ENCODE measurements at places on chromosomes 4 and X. TPM values are rescaled to one million over a fixed set of nuclear protein-coding genes. Genes with fewer than 3 reads are reported as not detected.
A peak's percentile ranks its signal among the peaks of the same experiment; 100 is the strongest.

The HSFX2 gene
- total RNA-seq: 0.40 TPM

The NAT8L gene
- total RNA-seq: under 0.01 TPM

The CNKSR2 gene
- not detected for total RNA-seq

The MAGEE1 gene
- 0.44 TPM for total RNA-seq

The FAM200B gene
- 19.2 TPM for total RNA-seq

The FSTL5 gene
- not detected for total RNA-seq

The SMIM10L2A gene
- 0.65 TPM for total RNA-seq

The RTL3 gene
- not detected for total RNA-seq

GRCh38 chrX:479273-479981 lies 92.7 kb upstream of the PPP2R3B start:
- no peak for DNase-seq

DNA sequence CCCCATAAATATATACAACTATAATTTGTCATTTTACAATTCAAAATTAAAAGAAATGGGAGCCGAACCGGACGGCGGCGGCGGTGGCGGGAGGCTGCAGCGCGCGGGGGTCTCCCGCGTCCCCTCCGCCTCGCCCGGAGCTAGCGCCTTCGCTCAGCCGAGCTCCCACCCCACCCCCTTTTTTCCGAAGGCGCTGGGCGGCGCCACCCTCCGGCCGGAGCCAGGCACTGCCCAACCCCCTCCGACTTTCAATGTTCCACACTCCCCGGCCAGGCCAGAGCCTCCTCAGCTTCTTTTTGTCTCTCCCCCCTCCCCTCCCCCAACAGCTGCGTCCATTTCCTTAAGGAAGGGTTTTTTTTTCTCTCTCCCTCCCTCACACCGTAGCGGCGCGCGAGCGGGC lies 214.1 kb upstream of the GEMIN8 start:
- DNase-seq: no peak

- DNase-seq: peak; percentile 60
Observed at GRCh38 chrX:40013266-40014195, 84.2 kb downstream of the BCOR start.

GRCh38 chrX:108573136-108573535 lies 133.5 kb downstream of the COL4A5 start:
- DNase-seq: no peak

- DNase-seq: peak; percentile 14
Observed at GRCh38 chr4:8586671-8587468, 5.7 kb upstream of the CPZ start.

DNA sequence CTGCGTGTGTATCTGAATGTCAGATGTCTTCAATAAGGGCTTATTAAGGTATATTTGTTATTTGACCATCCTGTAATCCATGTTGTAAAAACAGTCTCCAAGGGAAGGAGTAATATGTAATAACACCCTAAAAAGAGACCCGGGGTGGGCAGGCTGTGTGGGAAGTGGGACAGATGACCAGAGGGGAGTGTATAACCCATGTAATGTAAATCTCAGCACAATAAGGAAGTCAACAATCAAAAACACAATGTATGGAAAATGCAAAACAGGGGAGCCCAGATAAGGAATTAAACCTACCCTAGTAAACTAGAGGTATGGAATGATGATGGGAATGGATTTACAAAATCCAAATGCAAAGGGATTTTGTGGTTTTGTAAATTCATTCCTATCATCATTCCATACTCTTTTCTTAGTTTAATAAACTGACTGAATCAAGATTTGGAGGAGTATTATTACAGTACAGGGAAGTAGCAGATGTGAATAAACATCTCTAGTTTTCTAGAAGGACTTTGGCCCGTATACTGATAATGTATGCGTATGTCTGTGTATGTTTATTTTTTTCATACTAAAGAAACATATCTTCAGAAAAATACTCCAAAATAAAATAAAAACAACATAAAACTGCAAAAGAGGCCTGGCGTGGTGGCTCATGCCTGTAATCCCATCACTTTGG lies 15.7 kb upstream of the ENPEP start:
- DNase-seq: no peak

GRCh38 chrX:113260474-113260873 lies 419.8 kb upstream of the AMOT start:
- peak; percentile 6 for DNase-seq

GRCh38 chr4:7094916-7095315 lies 27.1 kb upstream of the GRPEL1 start:
- no peak for DNase-seq

DNA sequence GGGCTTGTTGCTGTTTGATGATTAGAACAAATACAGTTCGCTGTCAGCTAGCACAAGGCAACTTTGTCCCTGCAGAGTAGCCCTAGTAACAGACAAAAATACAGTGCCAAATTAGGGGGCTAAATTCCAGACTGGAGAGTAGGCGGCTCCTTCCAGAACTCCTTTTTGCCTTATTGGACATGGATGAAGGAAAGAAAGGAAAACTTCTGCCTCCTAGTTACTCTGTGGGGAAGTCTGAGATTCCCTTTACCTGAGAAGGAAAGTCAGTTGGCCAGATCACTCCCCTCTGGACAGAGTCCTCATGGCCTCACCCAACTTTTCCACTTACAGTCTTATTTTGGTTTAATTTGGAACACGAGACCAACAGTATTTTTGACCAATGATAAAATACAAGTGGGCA lies 140.5 kb upstream of the ADAMTS3 start:
- no peak for DNase-seq

GRCh38 chr4:14152834-14153519 lies 525.5 kb upstream of the BOD1L1 start:
- no peak for DNase-seq

DNA sequence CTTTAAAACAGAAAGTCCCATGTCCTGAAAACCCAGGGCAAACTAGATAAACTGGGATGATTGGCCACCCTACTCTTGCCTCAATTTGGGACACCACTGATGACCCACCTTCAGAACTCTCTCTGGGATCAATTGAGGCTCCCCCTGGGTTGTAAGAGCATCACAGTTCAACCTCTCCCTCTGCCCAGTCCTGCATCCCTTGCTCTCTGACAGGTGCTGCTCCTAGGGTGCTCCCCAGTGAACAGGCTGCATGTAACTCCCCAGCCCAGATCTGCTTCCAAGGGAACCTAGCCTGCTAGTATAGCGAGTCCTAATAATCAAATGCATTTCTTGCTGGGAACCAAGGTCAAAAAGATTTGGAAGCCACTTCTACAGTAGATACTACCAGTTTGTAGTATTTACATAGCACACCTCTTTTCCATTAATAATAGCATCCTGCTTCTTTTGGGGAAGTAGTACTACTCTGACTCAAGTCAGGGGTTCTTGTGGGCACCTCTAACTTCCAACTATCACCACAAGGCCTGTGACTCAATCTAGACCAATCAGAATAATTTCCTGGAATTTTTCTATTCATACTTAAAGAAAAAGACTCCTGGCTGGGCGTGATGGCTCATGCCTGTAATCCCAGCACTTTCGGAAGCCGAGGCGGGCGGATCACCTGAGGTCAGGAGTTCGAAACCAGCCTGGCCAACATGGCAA lies 42.1 kb upstream of the SPINK2 start:
- DNase-seq: no peak

DNA sequence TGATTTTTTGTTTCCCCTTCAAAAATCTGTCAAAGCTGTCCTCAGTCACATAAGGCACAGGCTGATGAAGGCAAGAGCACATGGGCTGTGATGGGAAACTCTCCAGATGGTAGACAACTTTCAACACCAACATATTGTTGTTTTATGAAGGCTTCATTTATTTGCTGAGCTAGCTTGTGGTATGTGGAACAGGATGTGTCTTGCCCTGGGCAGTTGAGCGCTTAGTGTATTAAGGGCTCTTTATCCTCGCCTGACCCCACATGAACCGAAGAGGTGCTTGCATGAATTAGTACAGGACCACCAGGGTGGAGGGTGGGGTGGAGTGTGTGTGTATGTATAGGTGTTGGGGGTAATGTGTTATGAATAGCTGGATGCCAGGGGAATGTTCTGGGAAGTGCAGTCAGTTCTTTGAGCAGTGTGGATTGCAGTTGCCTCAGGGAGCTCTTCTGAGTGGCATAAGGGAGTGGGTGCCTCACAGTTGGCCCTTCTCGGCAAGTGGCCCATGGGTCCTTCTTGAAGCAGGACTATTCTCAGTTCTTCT lies 103.1 kb downstream of the PHEX start:
- peak; percentile 22 for DNase-seq

- DNase-seq: no peak
Observed at GRCh38 chr4:176479767-176480166, 160.0 kb downstream of the SPCS3 start.

GRCh38 chrX:121258545-121258944 lies 211.1 kb downstream of the GLUD2 start:
- DNase-seq: no peak

- DNase-seq: no peak
Observed at GRCh38 chrX:35664833-35665232, 133.3 kb upstream of the MAGEB16 start.

DNA sequence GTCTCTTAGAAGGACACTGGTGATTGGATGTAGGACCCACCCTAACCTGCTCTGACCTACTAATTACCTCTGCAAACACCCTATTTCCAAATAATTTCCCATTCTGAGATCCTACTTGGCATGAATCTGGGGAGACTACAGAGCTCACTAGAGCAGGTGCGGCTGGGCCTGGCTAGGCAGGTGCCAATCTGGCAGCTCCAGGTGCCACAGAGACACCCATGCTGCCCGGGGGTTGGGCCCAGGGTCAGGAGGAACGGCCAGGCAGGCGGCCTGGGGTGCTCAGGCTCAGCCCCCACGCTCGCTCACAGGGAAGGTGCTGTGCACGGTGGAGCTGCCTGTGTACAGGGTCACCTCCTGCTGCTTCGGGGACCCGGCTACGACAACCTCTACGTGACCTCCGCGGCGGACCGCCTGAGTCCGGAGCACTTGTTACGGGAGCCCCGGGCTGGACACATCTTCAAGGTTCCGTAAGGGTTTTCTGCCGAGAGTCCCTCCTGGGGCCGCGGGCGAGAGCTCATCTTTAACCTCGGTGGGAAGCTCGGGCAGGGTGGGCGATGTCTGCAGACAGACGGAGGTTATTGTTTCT lies 26.5 kb upstream of the PLCXD1 start:
- no peak for DNase-seq

DNA sequence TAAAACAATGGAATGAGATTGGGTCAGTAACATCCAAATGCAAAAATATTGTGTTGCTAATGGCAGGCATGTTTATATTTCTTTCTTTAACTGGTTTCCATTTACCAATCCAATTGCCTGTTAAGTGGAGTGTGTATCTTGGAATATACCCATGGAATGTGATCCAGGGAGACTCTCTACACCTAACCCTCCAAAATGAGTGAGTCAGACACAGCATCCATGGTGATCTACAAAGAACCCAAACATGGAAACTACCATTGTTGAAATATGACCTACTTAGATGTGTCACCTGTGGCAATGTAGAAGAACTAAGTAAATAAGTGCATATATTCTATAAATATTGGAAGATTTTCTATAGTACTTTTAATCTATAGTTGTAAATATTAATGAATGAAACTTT lies 110.3 kb downstream of the AREG start:
- DNase-seq: peak; percentile 58
